CD4-positive, alpha-beta T cell (primary cell): ENCODE measurements at places on chromosomes 1 and 21. TPM values are rescaled to one million over a fixed set of nuclear protein-coding genes. Genes with fewer than 3 reads are reported as not detected.

DNA sequence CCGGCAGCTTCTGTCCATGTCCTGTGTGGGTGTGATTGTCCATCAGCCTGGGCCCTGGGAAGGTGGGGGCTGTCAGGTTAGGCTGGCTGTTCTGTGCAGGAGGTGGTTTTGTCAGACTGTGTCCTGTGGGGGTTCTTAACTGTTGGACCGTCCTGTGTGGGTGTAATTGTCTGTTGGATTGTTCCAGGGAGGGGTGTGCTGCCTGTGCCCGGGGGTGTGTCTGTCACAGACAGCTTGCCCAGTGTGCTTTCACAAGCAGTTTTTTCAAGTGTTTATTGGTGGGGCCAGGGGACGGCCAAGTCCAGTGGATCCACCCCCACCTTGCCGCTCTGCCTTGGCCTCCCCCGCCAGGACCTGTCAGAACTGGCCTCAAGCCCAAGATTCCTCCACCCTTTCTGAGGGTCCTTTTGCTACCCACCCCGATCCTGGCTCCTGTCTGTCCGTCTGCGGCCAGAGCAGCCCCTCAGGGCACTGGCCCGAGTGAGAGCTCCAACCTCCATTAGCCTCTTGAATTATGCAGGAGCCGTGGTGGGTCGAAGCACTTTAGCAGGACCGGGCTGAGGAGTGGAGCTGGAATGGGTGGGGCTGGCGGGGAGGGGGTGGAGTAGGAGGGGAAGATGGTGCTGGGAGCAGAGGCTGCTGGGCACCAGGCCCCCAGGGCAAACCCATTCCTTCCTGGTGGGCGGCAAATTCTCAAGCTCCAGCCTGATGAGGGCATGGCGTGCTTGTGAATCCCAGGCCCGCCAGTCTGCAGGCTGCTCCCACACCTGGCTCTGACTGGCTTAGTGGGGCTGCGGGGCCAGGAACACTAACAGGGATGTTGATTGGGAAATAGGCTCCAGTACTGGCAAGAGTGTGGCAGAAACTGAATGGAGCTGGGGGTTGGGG, 47.2 kb downstream of the PTPRF start:
- no peak for DNase-seq

GRCh38 chr1:156652131-156652991, 10.4 kb downstream of the BCAN start:
- DNase-seq, result no peak

DNA sequence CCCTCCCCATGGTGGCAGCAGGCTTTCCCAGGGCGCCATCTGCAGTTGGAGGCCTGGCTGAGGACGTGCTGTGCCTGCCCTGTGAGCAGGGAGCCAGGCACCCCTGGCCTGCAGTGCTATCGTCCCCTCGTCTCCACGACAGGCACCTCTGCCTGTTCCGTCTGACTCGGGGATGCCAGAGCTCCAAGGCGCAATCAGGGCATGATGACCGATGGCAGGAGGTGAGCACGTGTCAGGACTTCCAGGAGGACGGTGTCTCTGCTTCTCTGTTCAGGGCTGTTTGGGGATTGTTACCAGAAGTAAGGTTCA, 125.2 kb downstream of the PCBP3 start:
- no peak for DNase-seq

DNA sequence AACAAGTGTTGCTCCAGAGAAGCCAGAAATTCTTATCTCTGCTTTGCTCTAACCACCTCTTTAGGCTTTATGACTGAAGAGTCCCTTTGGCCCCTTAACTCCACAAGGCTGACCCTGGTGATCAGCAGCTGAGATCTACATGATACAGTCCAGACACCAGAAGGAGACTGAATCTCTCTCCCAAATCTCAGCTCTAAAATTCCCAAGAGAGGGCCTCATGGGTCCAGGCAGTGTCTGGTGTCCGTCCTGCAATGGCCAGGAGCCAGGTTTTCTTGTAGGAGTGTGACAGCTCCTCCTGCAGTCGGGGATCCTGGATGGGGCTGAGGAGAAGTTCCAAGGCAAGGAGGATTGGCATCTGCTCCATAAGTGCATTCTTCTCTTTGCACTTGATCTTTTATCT, 35.3 kb downstream of the L1TD1 start:
- no peak for DNase-seq

GRCh38 chr1:20108366-20109123, 10.8 kb downstream of the PLA2G2D start:
- no peak for DNase-seq

- DNase-seq, result no peak
Measured at GRCh38 chr1:242002072-242002471, 3.2 kb upstream of the MAP1LC3C start.

DNA sequence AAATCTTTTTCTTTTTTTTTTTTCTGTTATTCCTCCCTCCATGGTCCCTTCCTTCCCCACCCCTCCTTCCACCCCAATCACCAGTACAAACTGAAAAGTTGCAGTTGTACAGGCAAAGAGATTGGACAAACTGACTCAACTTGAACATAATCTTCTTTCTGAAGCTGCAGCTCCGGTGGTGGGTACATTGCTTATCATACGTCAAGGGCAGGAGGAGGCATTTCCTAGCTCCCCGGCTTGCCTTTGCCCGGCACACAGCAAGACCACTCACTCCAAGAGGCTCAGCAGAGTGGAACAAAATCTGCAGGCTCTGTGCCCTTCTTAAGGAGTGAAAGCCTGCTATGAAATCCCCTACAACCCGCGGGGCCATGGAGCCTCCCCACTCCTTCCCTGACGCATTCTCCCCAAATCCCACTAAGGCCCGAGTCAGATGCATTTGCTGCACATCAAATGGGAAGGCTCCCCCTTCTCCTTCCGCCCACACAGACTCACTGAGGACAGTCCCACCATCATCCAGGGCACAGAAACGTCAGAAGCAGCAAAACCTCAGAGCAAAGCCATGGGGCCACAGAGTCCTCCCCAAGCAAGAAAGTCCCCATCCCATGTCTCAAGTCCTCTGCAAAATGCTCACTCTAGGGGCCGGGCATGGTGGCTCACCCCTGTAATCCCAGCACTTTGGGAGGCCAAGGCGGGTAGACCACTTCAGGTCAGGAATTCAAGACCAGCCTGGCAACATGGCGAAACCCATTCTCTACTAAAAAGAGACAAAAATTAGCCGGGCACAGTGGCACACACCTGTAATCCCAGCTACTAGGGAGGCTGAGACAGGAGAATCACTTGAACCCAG, 45.9 kb downstream of the SYF2 start:
- DNase-seq, result no peak

- no peak for DNase-seq
Measured at GRCh38 chr1:235631816-235632215, 17.8 kb downstream of the GNG4 start.

FHAD1 gene
- not detected for total RNA-seq

MASP2 gene
- total RNA-seq, result 0.53 TPM

ADCY10 gene
- total RNA-seq, result 0.52 TPM

RUNX3 gene
- 202 TPM for total RNA-seq
